ENCODE measurements at places on chromosomes 7 and 10.

DNA sequence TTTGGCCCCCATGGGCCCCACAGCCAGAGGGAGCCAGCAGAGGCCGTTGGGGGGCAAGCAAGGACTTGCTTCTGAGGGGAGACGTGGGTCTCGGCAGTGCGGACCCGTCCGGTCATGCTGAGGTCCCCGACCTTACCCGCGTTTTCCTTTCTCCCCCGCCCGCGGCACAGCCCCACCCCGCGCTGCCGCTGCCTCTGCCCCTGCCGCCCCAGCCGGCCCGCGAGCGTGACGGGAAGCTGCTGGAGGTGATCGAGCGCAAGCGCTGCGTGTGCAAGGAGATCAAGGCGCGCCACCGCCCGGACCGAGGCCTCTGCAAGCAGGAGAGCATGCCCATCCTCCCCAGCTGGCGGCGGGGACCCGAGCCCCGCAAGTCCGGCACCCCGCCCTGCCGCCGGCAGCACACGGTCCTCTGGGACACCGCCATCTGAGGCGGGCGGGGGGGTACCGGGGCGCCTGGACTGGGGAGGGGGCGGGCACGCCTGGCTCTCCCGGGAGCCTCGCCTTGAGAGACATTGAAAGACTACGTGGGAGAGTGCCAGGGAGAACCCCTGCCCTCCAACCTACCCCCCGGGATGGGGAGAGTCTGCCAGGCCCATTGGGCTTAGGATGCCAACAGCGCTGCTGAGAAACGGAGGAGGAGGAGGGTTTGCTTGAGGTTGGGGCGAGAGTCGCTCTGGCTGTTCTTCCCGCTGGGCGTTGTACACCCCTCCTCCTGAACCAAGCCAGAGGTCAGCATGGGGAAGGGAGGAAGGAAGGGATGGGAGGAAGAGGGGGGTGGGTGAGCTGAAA is 9.9 kb downstream of the NYAP1 start:
- peak; percentile 84 for DNase-seq

DNA sequence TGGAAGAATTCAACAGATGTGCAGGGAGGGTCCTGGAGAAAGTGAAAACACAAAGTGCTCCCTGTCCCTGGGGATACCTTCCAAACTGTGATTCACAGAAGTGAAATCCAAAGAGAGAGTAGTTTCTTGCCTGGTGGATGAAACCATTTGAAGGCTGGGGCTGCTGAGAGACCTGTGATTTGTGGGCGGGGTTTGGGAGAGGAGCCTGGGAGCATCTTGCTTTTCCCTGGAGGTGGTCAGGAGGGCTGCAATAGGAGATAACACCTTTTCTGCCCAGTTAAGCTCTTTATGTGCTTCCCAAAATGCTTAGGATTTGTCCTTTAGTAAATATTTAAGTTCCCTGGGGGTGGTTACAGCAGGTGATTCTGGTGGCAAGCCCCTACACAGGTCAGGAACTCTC is 105.3 kb upstream of the TPK1 start:
- peak; percentile 56 for DNase-seq

- no peak for DNase-seq
Observed at GRCh38 chr10:11116361-11116760, 98.7 kb downstream of the CELF2 start.

GRCh38 chr10:62625484-62625883 is 179.0 kb upstream of the ADO start:
- no peak for DNase-seq

DNA sequence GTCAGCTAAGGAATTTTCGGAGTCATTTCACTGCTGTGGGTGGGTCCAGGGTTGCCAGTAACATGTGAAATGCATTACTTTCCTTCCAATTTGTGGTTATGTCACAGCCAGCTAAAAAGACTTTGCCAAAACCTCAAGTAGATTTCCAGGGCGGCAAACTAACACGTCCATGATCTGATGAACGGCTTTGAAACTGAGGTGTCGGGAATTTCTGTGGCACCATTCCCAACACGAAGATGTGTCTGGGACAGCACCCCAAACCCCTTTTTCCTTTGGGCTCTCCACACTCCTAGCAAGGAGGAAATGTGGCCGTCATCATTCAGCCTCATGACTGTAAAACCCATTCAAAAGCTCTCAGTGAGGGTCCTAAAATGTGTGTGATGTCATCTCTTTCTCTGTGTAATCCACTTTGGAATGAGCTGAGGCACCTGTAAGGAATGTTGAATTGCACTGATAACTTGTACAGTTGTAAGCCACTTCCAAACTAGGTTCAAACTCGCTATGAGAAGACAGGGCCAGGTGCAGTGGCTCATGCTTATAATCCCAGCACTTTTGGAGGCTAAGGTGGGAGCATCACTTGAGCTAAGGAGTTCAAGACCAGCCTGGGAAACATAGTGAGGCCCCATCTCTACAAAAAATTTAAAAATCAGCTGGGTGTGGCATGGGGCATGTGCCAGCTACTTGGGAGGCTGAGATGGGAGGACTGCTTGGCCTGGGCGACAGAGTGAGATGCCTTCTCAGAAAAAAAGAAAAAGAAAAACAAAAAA is 146.1 kb upstream of the FRMD4A start:
- DNase-seq, result no peak

DNA sequence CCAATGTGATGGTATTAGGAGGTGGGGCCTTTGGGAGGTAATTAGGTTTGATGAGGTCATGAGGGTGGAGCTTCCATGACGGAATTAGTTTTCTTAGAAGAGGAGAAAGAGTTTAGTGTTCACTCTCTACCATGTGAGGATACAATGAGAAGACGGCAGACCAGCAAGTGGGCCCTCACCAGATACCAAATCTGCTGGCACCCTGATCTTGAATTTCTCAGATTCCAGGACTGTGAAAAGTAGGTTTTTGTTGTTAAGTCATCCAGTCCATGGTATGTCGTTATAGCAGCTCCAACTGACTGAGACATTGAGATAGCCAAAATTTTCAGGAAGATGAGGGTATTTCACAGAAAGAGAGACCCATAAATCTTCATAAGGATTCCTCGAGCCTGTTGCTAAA is 3.6 kb upstream of the TMEM196 start:
- DNase-seq, result no peak

- DNase-seq, result no peak
Observed at GRCh38 chr7:133349101-133349500, 96.2 kb downstream of the EXOC4 start.

- no peak for DNase-seq
Observed at GRCh38 chr10:63429281-63429680, 36.5 kb downstream of the JMJD1C start.

- DNase-seq, result no peak
Observed at GRCh38 chr7:45417735-45418134, 156.4 kb upstream of the ADCY1 start.

- peak; percentile 82 for DNase-seq
Observed at GRCh38 chr7:142632271-142633134, 116.8 kb upstream of the PRSS1 start.

DNA sequence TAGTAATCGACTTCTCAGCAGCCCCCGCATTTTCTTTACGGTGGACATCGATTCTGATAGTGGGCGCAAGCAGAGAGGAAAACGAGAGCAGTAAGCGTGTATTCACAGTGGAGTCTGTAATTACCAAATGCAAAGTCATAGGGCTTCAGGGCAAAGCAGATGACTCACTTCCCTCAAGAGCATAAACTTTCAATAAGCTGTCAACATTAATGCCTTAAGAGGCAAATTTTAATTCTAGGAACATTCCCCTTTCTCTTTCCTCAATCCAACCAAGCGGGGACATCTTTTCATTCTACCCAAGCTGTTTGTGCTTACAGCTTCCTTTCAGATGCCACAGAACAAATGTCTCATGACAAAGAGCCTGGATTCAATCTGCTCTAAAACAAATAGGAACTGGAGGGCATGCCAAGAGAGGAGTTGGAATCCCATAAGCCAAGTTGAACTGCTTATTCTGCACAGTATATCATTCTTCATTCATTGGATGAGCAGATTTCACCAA is 48.6 kb downstream of the MALSU1 start:
- DNase-seq, result no peak

DNA sequence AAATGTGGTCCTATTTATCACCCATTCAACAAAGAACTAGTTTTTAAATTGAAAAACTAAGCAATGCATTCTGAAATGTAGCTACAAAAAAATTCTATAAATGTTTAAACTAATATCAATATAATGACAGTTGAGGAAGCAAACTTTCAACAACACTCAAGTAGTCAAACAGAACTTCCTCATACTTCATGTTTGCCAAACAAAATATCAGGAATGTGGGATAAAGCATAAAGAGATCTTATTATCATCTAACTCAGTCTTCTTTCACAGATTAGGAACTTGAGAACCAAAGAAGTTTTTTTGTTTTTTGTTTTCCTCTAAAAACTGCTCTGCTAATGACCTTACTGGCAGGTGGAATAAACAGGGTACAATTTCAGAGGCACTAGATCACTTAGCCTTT is 116.2 kb downstream of the JAZF1 start:
- no peak for DNase-seq

- no peak for DNase-seq
Observed at GRCh38 chr7:157560258-157560654, 223.5 kb downstream of the DNAJB6 start.

- peak; percentile 74 for DNase-seq
Observed at GRCh38 chr10:101140084-101140949, 9.2 kb downstream of the TLX1 start.

- DNase-seq, result no peak
Observed at GRCh38 chr7:69091521-69091920, 506.8 kb upstream of the AUTS2 start.

- DNase-seq, result no peak
Observed at GRCh38 chr10:20041931-20042330, 225.7 kb downstream of the PLXDC2 start.

DNA sequence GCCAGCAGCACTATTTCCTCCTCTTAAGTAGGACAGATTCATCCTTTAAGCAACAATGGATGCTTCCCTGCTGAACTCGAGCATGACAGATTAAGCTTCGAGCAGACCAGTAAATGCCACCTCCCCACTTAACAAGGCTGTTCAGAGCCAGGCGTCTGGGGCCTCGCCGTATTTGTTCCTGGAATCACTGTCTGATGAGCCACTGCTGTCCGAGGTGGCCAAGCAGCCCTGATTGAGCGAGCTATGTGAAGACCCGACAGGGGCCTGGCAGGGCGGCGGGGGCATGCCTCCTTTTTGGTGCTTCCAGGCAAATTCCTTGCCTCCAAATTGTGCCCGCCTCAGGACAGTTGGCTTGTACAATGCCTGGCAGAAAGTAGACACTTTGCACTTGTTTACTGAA is 862.6 kb downstream of the NRG3 start:
- peak; percentile 10 for DNase-seq
